ENCODE measurements at places on chromosomes 12 and 14.

DNA sequence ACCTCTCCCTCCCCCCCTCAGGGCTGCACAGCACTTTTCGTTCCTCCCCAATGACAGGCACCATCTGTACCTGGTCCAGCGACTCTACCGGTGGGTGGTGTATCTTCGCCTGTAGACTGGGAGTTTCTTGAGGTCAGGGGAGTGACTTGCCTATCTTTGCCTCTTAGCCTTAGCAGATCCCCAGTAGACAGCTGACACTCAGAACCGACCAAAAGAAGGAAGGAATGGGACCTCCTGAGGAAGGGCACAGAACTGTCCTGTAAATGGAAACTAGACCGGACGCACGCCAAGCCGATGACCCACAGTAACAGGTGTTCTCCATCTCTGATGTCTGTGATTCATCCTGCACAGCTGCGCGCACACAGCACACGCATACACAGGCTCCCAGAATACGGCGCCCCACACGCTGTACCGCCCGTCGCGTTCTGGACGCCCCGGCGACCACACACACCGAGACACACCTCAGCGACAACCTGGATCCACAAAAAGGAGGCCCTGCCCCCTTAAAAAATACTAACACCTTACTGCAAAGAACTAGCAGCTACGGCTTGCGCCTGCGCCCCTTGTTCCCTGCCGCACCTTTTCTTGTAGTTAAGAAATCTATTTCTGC lies 673 bp upstream of the TTC9 start:
- DNase-seq = peak; percentile 25

GRCh38 chr14:101819251-101819990 lies 57.9 kb downstream of the PPP2R5C start:
- DNase-seq = no peak

- no peak for DNase-seq
Observed at GRCh38 chr14:83913476-83913875, 1616.5 kb upstream of the FLRT2 start.

DNA sequence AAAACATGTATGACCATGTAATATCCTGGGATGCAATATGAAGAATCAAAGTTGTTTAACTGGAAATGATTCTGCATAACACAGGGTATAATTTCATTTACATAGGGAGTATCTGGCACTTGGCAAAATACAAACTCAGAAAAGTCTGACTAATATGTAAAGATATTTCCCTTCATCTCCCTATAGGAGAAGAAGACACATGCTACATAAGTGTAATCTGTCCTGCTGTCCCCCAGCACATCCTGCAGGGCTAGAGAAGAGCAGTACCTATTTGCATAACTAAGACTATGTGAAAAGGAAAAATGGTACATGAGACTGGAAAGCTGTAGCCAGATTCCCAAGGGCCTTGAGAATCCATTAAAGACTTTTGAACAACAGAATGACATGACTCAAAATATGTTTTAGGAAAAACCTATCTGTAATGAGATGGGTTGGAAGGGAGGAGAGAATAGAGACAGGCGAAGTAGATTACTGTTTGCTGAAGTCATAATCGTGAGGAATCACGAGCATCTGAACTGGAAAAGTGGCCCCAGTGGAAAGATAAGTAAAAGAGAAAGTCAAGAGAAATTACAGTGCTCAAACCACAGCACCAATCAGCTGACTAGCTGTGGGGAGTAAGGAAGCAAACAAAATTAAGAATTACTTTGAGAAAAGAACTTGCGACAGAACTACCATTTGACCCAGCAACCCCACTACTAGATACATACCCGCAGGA lies 155.1 kb upstream of the HMGA2 start:
- no peak for DNase-seq

- no peak for DNase-seq
Observed at GRCh38 chr12:66708704-66709456, 30.0 kb upstream of the GRIP1 start.

DNA sequence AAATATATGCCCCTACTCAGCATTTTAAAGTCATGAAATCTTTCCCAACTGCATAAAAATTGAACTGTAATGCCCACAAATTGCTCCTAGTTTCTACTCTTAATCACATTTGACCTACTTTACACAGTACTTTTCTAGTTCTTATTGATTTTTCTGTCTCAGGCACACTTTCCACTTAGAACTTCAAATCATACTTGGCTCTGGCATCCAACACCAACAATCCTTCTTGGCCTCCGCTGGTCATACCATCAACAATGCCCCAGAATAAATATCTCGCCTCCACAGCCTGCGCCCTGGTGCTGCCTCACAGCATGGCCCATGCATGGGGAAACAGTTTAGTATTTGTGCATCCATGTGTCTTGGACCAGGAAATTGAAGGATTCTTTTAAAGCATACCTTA lies 107.5 kb upstream of the SYT10 start:
- DNase-seq = no peak

GRCh38 chr14:79584679-79585078 lies 626.6 kb downstream of the DIO2 start:
- DNase-seq = no peak

DNA sequence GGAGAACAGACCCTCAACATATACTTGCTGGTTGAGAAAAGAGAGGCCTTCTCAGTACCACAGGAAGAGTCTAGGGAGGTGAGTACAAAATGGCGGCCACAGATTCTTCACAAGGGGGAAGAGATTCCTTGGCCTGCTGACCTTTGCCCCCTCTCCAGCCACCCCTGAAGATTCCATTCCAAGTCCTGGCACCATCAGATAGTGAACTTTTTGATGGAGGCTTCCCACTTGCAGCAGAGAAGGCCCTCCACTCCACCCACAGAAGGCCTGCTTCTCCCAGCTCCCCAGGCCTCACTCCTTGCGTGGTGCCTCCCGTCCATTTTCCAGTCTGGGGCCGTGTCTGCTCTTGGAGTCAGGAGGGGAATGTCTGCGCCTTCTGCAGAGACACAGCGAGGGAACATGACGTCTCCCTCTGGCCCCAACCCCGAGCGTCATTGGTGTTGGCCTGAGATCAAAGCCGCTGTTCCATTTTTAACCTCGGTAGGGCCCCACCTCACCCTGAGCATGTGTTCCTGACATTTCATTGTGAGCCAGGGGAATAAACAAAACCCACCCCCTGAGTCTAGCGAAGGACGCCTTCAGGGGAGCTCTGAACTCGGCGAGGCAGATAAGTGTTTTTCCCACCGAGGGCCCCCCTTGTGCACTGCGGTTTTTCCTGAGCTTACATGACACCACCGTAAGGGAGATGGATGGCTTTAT lies 268.7 kb upstream of the TBX3 start:
- no peak for DNase-seq

- no peak for DNase-seq
Observed at GRCh38 chr12:46433829-46434228, 61.3 kb upstream of the SLC38A2 start.

- DNase-seq = no peak
Observed at GRCh38 chr12:39074063-39074462, 168.7 kb upstream of the CPNE8 start.

DNA sequence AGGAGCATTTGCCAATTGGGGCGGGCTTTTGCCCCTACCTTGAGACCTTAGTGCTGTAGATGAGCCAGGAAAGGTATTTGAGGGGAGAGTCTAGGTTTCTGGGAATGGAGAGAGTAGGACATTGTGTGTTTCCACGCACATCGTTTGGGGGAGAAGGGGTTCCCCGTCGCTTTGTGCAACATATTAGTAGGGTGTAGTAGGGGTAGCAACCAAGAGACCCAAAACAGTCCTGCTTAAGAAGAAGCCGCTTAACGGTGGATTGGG lies 694 bp upstream of the PTGES3 start:
- DNase-seq = no peak

GRCh38 chr14:92937051-92937937 lies 14.3 kb downstream of the CHGA start:
- DNase-seq = no peak

GRCh38 chr12:71456316-71456715 lies 16.7 kb downstream of the LGR5 start:
- no peak for DNase-seq

DNA sequence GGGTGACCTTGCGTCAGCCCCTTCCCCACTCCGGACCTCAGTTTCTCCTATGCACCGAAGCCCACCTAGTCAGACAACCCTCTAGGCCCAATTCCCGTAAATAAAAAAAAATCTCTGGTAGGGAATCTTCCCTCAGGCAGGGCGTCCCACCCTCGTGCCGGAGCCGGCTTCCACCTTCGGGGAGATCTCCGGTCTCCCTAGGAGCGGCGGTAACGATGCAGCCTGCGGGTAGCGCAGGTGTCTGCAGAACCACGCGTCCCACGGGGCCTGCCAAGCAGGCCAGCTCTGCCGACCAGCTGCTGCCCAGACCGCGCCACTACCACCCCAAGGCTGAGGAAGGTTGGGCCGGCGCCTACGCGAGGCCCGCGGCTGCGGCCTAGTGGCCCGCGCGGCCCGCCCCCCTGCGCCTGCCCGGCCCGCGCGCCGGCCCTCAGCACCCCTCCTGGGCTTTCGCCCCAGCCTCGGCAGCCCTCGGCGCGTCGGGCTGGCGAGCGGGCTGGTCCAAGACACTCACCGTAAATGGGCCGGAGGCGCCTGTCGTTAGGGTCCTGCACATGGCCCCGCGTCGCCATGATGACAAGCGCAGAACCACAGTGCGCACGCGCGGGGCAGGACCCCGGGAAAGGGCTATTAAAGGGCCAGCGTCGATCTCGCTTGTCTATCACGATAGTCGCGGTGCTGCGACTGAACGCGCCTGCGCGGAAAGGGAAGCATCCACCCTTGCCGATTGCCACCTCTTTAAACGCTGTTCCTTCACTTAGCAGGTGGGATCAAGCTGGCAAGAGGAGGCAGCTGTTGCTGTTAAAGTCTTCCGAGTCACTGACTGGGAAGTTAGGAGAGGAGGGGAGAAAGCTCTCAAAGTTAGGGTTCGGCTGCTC lies at the start of gene NAA25:
TSS of gene NAA25 (minus strand) at position 582 of the 878 bp plus-strand sequence. CDS start at position 572, 10 bp downstream.
- peak; percentile 74 for DNase-seq

GRCh38 chr14:80770114-80770908 lies 171.2 kb downstream of the CEP128 start:
- DNase-seq = no peak

- DNase-seq = no peak
Observed at GRCh38 chr12:26648999-26649398, 184.0 kb downstream of the ITPR2 start.

DNA sequence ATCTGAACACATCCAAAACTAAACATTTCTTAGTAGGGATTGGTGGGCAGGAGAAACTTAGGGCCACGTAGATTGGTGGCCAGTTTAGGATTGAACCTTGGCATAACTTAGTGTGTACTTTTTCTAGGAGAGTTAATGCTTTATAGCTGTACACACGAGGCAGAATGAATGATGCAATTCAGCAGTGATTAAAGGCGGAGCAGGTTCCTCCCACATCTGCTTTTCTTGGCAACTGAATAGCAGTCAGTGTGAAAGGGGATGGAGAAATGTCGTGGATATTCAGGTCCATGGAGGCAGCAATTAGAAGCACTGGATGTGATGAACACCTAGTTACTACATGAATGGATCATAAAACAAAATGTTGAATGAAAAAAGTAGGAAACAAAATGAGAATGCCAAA lies 493.8 kb downstream of the FUT8 start:
- DNase-seq = no peak

GRCh38 chr14:23102801-23103200 lies 2.0 kb downstream of the CIROP start:
- no peak for DNase-seq

- DNase-seq = no peak
Observed at GRCh38 chr14:72524295-72524629, 369.6 kb downstream of the DPF3 start.

DNA sequence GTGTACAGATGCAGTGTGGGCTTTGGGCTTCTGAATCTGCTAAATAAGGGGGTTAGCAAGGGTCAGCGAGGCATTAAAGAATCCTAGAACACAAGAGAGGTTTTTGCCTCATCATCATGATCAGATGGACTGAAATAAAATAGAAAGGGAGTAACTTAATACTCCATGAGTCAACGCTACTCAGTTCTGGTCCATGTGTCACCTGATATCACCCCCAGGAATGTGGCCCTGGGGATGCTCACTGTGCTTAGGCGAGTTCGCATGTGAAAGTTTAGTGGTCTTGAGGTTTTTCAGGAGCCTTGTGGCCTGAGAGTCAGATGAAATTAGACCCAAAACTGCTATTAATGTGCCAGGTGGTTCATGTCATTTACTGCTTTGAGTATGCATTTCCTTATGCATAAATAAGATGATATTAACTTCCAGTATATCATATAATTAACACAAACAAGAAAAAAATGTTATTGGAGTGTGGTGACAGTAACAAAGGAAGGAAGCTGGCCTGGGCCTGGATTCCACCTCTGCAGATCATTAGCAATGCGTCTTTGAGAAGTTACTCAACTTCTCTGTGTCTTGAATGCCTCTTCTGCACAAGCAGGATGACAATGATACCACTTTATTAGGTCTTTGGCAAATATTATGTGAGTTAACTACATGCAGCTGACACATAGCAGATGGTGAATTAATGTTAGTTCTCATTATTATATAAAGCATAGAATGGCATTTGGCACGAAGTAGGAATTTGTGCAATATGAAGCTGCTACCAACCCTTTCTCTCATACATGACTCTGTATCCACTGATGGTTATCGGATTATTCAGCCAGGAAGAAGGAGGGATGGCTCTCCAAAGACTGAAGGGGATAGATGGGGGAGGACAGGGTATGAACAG lies 1272.6 kb downstream of the AACS start:
- DNase-seq = no peak

DNA sequence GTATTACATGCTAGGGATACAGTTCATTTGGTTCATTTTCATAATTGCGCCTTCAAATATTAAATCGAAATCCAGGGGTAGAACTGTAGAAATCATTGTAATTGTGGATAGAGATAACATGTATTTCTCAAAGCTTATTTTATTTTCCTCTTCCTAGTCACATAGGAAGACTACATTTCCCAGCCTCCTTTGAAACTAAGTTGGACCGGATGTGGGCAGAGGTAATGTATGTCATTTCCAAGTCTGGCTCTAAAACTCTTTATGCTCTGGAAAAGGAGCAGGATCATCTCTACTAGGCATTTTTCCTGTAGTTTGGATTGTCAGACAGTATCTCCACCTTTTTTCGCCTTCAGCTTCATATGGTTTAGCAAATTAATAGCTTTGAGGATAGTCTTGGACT lies 70.1 kb upstream of the CRY1 start:
- DNase-seq = no peak

DNA sequence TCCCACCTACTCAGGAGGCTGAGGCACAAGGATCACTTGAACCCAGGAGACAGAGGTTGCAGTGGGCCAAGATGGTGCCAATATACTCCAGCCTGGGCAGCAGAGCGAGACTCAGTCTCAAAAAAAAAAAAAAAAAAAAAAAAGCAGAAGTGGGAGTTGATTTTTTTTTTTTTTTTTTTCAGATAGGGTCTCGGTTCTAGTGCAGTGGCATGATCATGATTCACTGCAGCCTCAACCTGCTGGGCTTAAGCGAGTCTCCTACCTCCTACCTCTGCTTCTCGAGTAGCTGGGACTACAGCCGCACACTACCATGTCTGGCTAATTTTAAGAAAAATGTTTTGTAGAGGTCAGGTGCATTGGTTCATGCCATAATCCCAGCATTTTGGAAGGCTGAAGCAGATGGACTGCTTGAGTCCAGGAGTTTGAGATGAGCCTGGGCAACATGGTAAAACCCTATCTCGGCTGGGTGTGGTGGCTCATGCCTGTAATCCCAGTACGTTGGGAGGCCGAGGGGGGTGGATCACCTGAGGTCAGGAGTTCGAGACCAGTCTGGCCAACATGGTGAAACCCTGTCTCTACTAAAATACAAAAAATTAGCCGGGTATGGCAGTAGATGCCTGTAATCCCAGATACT lies 16.3 kb upstream of the HSP90AA1 start:
- no peak for DNase-seq

GRCh38 chr14:56044196-56044595 lies 74.0 kb upstream of the PELI2 start:
- DNase-seq = no peak

Data from activated naive CD4-positive, alpha-beta T cell (primary cell).